ENCODE measurements at places on chromosomes 3 and 15. TPM values are rescaled to one million over a fixed set of nuclear protein-coding genes. Genes with fewer than 3 reads are reported as not detected.

DNA sequence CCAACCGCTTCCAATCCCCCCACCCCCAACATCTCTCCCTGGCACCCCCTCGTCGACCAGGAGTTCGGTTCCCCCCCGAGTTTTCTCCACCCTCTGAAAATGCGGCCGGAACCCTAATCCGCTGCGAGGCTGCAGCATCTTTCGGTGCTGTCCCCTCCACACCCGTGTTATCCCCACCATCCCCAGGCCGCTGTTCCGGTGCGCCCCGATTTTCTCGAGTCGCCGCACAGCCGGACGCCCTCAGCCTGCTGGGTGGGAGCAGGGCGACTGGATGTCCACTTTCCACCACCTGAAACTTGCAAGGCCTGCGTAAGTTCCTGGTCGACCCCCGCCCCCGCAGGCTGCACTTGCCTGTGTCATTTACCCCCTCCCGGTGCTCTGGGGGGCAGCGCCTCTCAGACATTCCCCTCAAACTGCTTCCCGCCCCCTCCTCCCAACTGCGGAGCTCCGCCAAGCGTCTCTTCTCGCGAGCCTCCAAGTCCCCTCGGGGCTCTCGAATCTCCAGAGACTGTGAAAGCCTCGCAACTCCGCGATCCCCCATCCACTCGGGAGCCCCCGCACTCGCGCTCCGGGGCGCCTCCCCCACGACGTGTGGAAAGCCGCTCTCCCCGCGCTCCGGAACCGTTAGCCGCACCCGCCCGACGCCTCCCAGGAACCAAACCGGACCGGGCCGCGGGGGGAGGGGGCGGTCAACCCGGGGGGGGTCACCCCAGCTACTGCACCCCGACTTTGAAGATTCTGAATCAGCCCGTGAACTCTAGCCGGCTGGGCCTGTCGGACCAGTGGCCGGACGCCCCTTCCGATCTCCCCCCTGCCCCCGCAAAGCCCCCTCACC is 566 bp downstream of the ETV5 start:
- peaks cover 15% of the 10 kb centered on the region for H3K36me3 ChIP-seq
- H3K4me3 ChIP-seq, result peak overlapping the region; percentile 87
- H3K27me3 ChIP-seq, result no peaks in the 10 kb centered on the region

- H3K4me3 ChIP-seq, result no peak overlapping the region
- no peak for DNase-seq
- no peak overlapping the region for H3K27ac ChIP-seq
- H3K27me3 ChIP-seq, result no peaks in the 10 kb centered on the region
Observed at GRCh38 chr3:117751651-117752050, 1042.1 kb downstream of the TUSC7 start.

DNA sequence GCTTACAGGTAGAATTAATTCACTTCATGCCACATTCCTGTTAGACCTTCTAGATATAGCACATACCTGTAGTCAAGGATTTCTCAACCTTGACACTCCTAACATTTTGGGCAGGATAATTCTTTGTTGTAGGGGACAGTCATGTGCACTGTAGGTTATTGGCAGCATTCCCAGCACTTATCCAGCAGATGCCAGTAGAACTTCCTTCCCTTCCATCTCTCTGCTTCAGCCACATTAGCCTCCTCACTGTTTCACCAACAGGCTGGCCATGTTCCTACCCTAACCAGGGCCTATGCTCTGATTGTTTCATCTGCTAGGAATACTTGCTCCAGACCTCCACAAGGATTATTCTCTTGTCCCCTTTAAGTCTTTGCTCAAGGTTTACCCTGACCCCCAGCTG is 68.0 kb upstream of the STAC start:
- H3K4me3 ChIP-seq, result no peak overlapping the region
- H3K27me3 ChIP-seq, result no peaks in the 10 kb centered on the region
- H3K27ac ChIP-seq, result no peak overlapping the region
- H3K36me3 ChIP-seq, result no peaks in the 10 kb centered on the region
- no peak for DNase-seq

- no peaks in the 10 kb centered on the region for H3K27me3 ChIP-seq
- H3K27ac ChIP-seq, result no peak overlapping the region
- no peak overlapping the region for H3K4me3 ChIP-seq
- no peaks in the 10 kb centered on the region for H3K4me1 ChIP-seq
- no peaks in the 10 kb centered on the region for H3K36me3 ChIP-seq
Observed at GRCh38 chr3:191783024-191783423, 322.1 kb downstream of the PYDC2 start.

DNA sequence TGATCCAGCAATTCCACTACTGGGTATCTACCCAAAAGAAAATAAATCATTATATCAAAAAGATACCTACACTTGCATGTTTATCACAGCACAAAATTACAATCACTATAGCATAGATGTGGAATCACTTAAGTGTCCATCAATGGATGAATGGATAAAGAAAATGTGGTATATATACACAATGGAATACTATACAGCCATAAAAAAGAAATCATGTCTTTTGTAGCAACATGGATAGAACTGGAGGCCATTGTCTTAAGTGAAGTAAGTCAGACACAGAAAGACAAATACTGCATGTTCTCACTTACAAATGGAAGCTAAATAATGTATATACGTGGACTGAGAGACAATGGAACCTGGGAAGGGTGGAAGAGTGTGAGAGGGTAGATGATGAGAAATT is 28.3 kb upstream of the PFN2 start:
- H3K4me1 ChIP-seq, result no peaks in the 10 kb centered on the region
- no peaks in the 10 kb centered on the region for H3K27me3 ChIP-seq
- no peak for DNase-seq
- H3K36me3 ChIP-seq, result no peaks in the 10 kb centered on the region
- no peak overlapping the region for H3K4me3 ChIP-seq

DNA sequence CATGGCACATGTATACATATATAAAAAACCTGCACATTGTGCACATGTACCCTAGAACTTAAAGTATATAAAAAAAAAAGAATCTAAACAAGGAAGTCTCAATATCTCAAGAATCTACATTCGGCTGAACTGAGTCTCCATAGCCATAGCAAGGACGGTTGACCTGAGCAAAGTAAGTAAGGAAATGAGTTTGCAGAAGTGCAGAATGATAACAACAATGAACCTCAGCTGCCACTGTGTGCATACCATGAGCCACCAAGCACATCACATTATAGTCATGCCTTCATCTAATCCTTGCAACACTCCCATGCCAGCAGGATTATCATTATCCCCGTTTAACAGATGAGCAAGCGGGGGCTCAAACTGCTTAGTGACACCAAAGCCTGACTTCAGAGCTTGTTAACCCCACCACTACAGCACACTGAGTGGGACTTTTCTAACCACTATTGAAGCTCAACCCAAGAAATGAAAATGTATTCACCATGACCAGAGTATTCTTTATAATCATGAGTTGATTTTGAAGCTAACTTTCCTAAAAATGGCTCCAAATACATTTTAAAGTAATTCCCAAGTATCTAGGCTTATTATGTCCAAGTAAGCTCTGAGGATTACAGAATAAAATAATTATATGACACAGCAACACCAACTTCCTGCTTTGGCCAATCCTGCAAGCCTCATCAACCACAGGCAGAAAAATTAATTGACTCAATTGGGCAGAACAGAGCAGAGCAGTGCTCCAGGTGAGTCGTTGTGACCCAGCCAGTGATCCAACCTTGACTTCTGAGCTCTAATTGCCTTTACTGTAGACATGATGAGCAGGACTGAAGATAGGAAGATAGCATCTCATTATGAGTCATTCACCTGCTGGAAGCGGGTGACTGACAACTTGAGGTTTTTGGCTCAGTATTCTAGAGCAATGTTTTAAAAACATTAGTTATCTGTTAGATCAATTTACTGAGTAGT is 47.3 kb upstream of the IL12A start:
- H3K4me1 ChIP-seq, result peaks cover 13% of the 10 kb centered on the region
- no peak overlapping the region for H3K4me3 ChIP-seq
- H3K27ac ChIP-seq, result no peak overlapping the region
- peak; percentile 77 for DNase-seq
- no peaks in the 10 kb centered on the region for H3K27me3 ChIP-seq

DNA sequence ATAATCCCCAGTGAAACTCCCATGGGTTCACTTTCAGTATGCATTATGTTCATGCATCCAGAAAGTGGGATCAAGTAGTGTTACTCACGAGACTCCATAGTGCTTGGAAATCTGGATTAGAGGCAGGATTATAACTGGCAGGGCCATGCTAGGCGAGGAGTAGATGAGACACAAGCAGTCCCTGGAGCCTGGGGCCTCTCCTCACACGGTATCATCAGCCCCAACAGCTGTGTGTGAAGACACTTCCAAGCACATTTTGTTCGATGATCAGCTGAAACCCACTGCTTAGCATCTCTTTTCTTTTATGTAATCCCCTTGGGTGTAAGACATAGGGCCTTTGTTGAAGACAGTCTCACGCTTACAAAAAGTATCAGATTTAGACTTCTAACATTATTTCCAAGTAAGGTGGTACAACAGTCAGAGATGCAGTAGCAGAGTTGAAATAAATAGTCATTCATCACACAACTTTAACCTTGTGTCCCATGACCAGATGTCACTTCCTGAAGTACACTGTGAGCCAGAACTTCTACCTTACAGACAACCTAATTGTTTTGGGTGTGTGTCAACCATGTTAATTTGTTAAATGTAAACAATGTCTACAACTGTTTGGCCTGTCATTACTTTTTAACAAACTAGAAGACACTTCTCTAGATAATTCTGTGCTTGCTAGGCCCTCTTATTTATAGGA is 116.9 kb downstream of the GADL1 start:
- H3K4me3 ChIP-seq, result no peak overlapping the region
- 0 out of 2 replicates have a peak, but pooled peaks cover 6% of the 10 kb centered on the region for H3K4me1 ChIP-seq
- H3K27ac ChIP-seq, result no peak overlapping the region
- no peak for DNase-seq
- no peaks in the 10 kb centered on the region for H3K27me3 ChIP-seq

DNA sequence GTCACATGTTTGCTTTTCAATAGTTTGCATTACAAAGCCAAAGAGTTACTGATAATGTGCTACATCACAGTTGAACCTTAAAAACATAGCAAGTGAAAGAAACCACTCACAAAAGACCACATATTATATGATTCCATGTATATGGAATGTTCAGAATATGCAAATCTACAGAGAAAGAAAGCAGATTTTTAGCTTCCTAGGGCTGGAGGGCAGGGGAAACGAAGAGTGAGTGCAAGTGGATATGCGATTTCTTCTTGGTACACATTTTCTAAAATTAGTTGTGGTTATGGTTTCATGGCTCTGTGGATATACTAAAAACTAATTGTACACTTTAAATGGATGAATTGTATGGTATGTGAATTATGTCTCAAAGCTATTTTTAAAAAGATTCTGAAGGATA is 4.0 kb upstream of the GBE1 start:
- peaks cover 10% of the 10 kb centered on the region for H3K4me1 ChIP-seq
- H3K27me3 ChIP-seq, result no peaks in the 10 kb centered on the region
- DNase-seq, result no peak
- H3K4me3 ChIP-seq, result no peak overlapping the region

DNA sequence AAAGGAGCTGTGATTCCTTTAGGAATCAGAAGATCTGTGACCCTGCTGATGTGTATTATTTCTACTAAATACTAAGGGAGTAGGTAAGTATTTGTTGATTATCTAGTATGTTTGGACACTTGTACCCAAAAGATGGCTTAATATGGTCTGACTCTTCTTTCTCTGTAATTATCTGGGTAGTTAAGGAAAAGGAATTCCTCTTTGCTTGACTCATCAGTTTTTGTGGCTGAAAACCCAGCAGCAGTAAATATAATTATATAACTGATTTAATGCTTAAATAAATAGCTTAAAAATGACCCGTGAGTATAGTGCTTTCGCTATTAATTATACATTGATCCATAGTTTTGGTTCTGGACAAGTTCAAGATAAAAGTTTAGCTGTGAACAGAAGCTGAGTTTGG is 155.8 kb downstream of the LRTM1 start:
- no peak overlapping the region for H3K4me3 ChIP-seq
- peaks cover 64% of the 10 kb centered on the region for H3K27me3 ChIP-seq
- no peak overlapping the region for H3K27ac ChIP-seq
- H3K36me3 ChIP-seq, result no peaks in the 10 kb centered on the region
- H3K4me1 ChIP-seq, result no peaks in the 10 kb centered on the region
- no peak for DNase-seq

- peaks cover 18% of the 10 kb centered on the region for H3K4me1 ChIP-seq
- no peak for DNase-seq
- H3K27ac ChIP-seq, result no peak overlapping the region
- H3K4me3 ChIP-seq, result no peak overlapping the region
- no peaks in the 10 kb centered on the region for H3K36me3 ChIP-seq
- H3K27me3 ChIP-seq, result no peaks in the 10 kb centered on the region
Observed at GRCh38 chr3:41265011-41265545, 65.8 kb downstream of the CTNNB1 start.

- H3K4me1 ChIP-seq, result no peaks in the 10 kb centered on the region
- no peaks in the 10 kb centered on the region for H3K27me3 ChIP-seq
- H3K36me3 ChIP-seq, result no peaks in the 10 kb centered on the region
- no peak overlapping the region for H3K27ac ChIP-seq
Observed at GRCh38 chr3:101216710-101217465, 103.5 kb downstream of the IMPG2 start.

- H3K4me1 ChIP-seq, result no peaks in the 10 kb centered on the region
- no peak overlapping the region for H3K27ac ChIP-seq
- DNase-seq, result no peak
- no peaks in the 10 kb centered on the region for H3K36me3 ChIP-seq
- H3K27me3 ChIP-seq, result no peaks in the 10 kb centered on the region
Observed at GRCh38 chr3:170699158-170700053, 113.5 kb upstream of the SLC7A14 start.

DNA sequence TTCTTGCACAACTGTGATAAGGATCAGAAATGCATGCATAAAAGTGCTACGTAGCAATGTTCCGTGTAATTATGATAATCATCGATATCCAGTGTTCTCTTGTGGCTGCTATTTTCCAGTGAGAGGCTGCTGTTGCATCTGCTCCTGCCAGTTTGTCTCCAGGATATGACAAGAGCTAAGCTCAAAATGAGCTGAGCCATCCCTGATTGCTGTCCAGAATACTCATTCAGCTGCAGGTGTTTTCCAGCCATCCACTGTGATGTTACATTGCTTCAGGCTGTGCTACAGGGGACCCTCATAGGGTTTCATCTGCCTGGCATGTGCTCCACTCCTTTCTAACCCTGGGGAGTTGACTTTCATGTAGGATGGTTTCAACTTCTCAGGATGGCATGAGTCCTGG is 976.0 kb downstream of the ROBO1 start:
- H3K4me1 ChIP-seq, result no peaks in the 10 kb centered on the region
- no peaks in the 10 kb centered on the region for H3K36me3 ChIP-seq
- no peaks in the 10 kb centered on the region for H3K27me3 ChIP-seq
- H3K27ac ChIP-seq, result no peak overlapping the region
- no peak for DNase-seq
- H3K4me3 ChIP-seq, result no peak overlapping the region

- H3K27me3 ChIP-seq, result no peaks in the 10 kb centered on the region
- no peaks in the 10 kb centered on the region for H3K4me1 ChIP-seq
- DNase-seq, result no peak
- no peak overlapping the region for H3K4me3 ChIP-seq
Observed at GRCh38 chr15:76840830-76841460, 64.2 kb downstream of the SCAPER start.

The GOLGA8J gene
- total RNA-seq, result not detected

The STRIT1 gene
- total RNA-seq, result not detected

The PLSCR2 gene
- not detected for total RNA-seq

The C15orf62 gene
- 0.23 TPM for total RNA-seq

The FRMD5 gene
- 6.5 TPM for total RNA-seq

The MESP2 gene
- total RNA-seq, result 1.3 TPM

The GRIP2 gene
- total RNA-seq, result not detected

The CEMIP gene
- total RNA-seq, result 0.61 TPM

The SPINT1 gene
- 180 TPM for total RNA-seq

The PTX3 gene
- 0.59 TPM for total RNA-seq

The TF gene
- 0.24 TPM for total RNA-seq

The SLC28A1 gene
- total RNA-seq, result 0.70 TPM

The PRTG gene
- 11.4 TPM for total RNA-seq

The IL16 gene
- 0.65 TPM for total RNA-seq

The ADAMTS7 gene
- total RNA-seq, result 1.3 TPM
